ENCODE measurements at places on chromosomes 5 and 9. TPM values are rescaled to one million over a fixed set of nuclear protein-coding genes. Genes with fewer than 3 reads are reported as not detected.

SLC34A3 gene
- not detected for total RNA-seq

- no peak for DNase-seq
- no peak overlapping the region for H3K27ac ChIP-seq
- no peaks in the 10 kb centered on the region for H3K27me3 ChIP-seq
- no peaks in the 10 kb centered on the region for H3K36me3 ChIP-seq
- no peaks in the 10 kb centered on the region for H3K4me1 ChIP-seq
Observed at GRCh38 chr5:139809331-139809810, 13.8 kb downstream of the PSD2 start.

GRCh38 chr9:126347911-126348760 is 21.5 kb downstream of the MVB12B start:
- H3K27ac ChIP-seq = no peak overlapping the region
- H3K36me3 ChIP-seq = no peaks in the 10 kb centered on the region
- H3K27me3 ChIP-seq = no peaks in the 10 kb centered on the region
- no peaks in the 10 kb centered on the region for H3K4me1 ChIP-seq
- no peak for DNase-seq
- H3K4me3 ChIP-seq = no peak overlapping the region

DNA sequence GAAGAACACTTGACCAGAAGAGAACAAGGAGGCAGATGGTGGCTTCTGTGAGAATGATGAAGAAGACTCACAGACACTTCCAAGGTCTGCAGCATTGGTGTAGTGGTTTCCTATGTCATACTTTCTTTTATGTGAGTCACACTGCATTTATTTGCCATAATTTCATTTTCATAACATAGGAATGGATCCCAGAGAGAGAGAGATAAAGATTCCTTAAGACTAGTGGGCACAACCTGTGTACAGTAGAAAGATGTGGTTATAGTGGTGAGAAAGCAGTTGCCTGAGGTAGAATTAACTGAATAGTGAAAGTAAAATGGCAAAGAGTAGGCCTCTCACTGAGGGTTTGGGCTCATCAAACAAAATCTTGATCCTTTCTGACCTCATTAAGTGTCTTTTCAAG is 7.6 kb upstream of the CCDC152 start:
- DNase-seq = no peak
- H3K27me3 ChIP-seq = no peaks in the 10 kb centered on the region
- H3K4me3 ChIP-seq = no peak overlapping the region
- H3K27ac ChIP-seq = no peak overlapping the region
- no peaks in the 10 kb centered on the region for H3K36me3 ChIP-seq
